NCI-H1105 (cell line): ENCODE measurements at places on chromosomes 16 and 17.

DNA sequence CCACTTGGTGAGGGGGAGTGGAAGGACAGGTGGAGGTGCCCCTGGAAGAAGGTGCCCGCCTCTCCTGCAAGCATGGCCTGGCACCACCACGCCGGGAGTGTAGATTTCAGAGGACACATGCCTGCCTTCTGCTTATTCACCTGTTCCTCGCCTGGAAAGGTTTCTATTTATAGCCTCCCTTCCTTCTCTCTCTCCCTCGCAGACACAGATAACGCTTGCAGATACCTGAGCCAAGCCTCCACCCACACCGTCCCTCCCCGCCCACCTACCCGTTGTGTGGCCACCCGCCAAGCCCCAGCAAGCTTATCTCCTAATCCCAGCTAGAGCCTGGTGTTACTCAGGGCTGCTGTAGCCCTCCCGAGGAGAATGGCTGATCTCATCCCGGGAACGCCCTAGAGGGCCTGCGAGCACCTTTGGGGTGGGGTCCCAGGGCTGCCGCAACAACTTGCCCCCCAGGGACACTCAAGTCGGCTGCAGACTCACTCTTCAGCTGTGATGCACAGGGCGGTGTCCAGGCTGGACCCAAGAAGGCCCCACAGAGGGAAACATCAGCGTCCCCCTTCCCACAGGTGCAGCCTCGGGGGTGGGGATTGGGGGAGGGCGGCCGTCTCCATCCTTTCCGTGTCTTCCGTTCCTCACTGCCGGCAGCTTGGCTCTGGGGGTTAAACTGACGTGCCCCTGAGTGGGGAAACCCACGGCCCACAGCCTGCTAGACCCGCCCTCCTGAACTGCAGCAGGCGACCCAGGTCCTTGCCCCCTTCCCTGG lies 1.9 kb upstream of the SNAI3 start:
- DNase-seq = peak; percentile 46

DNA sequence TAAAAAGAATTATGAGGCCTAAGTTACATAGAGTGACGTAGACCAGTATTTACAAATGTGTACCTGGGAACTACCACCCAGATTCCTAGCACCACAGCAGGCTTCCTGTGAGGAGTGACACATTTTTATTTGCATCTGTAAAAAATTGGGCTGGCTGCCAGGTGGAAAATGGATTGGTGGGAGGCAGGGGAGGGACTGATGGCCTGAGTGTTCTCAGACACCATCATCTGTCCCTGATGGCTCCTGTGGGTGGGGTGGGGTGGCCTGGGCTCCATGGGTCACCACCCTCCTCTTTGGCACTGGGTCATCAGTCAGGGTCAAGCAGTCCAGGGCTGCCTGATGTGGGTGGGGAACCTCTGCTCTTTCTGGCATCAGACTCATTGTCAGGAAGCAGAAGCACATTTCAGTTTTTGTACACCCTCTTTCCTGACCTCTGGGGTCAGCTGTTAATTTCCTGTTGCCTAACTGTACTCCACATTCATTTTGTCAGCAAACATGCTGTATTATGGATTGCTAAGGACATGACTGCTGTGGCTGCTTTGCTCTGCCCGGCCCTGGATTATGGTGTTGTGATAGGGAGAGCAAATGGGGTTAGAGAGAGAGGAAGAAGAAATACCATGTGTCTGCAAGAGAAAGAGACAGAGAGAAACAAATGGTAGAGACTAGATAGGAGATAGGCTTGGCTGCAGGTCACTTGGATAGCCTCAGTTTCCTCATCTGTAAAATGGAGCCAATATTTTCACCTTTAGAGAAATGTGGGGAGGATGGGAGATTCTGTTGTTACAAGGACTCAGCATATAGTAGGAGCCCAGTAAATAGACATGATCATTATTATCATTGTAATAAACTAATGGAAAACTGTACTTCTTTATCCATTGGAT lies 11.6 kb upstream of the MFAP4 start:
- DNase-seq = no peak

- no peak for DNase-seq
Observed at GRCh38 chr17:59859444-59860025, 33.2 kb downstream of the TUBD1 start.

DNA sequence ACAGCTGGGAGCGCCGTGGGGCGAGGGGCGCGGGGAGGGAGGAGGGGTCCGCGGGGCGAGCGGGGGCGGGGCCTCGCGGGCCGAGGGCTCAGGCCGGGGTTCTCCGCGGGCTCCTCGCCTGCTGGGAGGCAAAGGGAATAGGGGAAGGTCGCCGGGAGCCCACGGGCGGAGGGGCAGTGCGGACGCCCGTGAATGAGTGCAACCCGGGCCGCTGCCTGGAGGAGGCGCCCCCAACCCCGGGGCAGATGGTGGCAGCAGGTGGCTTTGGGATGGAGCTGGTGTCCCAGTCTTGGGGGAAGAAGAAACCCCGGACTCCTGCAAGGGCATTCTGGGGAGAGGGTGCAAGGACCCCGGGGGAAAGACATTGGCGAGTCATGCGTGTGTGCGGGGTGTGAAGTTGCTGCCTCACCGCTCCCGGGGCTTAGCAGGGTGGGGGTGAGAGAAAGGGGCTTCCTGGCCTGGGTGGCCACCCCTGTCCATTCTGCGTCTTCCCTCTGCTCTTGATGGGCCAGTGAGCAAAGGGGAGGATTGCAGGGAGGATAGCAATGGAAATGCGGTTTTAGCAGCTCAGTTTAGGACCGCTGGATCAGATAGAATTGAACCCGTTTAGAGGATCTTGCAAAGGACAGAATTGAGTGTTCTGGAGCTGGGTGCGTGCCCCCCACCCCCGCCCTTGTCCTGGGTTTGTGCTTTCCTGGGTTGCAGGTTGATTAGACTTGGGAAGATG lies 526 bp downstream of the KIAA0513 start:
- no peak for DNase-seq

DNA sequence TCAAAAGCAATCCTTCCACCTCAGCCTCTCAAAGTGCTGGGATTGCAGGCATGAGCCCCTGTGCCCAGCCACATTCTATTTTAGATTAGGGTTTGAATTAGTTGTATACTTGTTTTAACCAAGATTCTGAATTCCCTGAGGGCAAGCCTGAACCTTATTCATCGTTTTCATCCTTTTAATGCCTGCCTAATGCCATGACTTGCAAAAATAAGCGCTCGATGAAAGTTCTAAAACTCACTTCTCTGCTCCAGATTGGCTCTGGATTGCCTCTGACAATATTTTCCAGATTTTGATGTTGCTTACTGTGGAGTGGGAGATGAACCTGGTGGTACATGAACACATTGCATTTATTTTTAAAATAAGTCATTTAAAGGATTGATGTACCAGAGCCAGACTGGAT lies 90.9 kb upstream of the CACNG3 start:
- DNase-seq = no peak

GRCh38 chr16:80689487-80689886 lies 114.9 kb downstream of the CDYL2 start:
- no peak for DNase-seq

- no peak for DNase-seq
Observed at GRCh38 chr17:80797741-80798594, 193.7 kb upstream of the CHMP6 start.

DNA sequence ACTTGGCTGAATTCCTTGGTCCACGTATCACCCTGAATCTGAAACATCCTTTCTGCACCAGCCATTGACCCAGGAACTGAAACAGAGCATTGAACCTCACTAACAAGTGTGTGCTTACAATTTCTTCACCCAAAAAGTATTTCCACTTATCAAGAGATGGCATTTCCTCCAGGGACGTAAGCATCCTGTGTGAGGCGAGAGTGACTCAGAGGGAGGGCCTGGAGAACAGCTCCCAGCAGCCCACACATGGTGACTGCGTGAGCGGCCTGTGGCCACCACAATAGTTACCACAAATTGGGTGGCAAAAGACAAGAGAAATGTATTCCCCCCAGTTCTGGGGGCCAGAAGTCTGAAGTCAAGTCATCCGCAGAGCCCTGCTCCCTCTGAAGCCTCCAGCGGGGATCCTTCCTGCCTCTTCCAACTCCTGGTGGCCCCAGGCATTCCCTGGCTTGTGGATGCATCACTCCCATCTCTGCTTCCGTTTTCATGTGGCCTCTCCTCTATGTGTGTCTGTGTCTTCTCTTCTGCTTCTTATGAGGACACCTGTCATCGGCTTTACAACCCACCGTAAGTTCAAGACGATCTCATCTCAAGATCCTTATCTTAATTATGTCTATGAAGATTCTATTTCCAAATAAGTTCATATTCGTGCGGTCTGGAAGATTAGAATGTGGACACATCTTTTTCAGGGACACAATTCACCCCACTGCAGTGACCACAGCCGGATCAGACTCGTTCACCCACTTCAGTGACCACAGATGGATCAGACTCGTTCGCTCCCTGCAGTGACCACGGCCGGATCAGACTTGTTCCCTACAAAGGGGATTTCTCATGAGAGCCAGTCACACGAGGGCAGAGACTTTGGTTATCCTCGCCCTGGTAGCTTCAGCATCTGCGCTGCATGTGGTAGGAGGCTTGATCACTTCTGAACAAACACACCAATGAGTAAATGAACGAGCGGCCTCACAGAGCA lies 122.6 kb upstream of the FOXF1 start:
- no peak for DNase-seq

- no peak for DNase-seq
Observed at GRCh38 chr17:62741290-62741689, 66.8 kb downstream of the MARCHF10 start.

DNA sequence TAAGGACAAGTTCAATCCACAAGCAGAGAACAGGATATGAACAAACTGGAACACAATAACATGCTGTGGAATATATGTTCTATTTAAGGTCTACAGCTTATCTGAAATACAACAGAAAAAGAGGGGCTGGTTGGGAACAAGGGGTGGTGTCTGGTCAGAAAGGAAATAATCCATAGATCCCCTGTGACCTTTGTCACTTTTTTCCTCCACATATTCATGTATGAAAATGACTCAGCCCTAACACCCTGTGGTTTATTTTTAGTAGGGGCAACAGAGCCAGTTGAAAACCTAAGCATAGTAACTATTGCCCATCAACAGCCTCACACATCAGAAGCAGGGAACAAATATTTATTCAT lies 12.3 kb upstream of the SPAG9 start:
- DNase-seq = no peak

DNA sequence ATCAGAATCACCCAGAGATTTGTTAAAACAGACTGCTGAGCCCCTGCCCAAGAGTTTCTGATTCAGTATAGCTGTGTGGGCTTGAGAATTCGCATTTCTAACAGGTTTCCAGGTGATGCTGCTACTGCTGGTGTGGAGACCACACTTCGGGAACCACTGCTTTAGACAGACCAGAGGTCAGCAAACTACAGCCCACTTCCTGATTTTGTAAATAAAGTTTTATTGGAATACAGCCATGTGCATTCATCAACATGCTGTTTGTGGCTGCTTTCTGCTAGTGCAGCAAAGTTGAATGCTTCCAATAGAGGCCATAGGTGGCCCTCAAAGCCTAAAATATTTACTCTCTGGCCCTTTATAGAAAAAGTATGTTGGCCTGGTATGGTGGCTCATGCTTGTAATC lies 32.6 kb upstream of the CLEC19A start:
- no peak for DNase-seq

DNA sequence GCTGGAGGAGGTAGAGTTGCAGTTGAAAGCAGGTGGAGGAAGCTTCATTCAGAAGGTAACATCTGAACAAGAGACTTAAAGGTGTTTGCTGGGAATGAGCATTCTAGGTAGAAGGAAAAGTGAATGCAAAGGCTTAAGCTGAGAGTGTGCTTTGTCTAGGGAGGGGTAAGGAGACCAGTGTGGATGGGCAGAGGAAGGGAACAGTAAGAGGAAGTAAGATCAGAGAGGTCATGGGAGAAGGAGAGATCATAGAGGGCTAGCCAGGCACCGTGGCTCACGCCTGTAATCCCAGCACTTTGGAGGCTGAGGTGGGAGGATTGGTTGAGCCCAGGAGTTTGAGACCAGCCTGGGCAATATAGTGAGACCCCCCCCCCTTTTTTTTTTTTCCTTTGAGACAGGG lies 3.3 kb downstream of the STX4 start:
- DNase-seq = no peak

- DNase-seq = no peak
Observed at GRCh38 chr17:40648384-40648968, 858 bp upstream of the SMARCE1 start.

DNA sequence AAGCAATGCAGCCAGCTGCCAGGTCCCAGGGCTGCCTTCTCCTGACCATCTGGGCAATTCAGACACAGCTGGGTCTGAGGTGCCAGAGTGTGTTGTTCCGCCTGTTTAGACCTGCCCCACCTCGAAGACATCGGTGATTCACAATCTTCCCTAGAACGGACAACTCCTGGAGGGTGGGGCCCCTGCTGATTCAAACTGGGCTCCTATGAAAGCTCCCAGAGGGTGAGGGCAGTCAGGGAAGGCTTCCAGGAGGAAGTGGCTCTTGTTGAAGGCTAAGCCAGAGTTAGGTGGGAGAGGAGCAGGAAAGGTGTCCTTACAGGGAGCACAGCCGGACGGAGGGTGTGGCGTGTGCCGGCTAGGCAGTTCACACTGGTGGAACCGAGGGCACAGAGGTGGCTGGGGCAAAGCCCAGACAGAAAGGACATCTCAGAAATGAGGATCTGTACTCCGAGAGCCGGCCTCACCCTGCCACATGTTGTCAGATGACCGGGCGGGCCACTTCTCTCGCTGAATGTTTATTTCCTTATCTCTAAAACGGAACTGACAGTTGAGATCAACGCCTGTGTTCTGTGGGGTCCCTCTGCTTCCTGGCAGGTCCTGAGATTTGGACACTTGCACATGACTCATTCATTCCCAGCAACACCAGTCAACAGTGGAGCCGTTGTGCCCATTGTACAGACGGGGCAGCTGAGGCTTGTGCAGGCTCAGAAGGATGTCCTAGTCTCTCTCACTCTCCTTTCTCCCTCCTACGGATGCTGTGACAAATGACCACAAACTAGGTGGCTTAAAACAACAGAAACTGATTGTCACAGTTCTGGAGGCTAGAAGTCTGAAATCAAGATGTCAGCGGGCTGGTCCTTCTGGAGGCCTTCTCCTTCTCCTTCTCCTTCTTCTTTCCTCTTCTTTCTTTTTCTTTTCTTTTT lies 26.9 kb upstream of the LITAF start:
- DNase-seq = no peak

DNA sequence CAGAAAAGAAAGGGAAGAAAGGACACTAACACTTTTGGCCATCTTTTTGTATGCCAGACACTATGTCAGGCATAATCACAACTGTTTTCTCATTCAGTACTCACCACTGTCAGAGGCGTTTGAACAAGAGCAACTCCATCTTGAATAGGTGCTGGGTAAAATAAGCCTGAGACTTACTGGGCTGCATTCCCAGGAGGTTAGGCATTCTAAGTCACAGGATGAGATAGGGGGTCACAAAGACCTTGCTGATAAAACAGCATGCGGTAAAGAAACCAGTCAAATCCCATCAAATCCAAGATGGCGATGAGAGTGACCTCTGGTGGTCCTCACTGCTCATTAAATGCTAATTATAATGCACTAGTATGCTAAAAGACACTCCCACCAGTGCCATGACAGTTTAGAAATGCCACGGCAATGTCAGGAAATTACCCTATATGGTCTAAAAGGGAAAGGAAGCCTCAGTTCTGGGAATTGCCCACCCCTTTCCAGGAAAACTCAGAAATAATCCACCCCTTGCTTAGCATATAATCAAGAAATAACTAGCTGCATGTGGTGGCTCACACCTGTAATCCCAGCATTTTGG lies 14.9 kb upstream of the LYRM9 start:
- no peak for DNase-seq

- no peak for DNase-seq
Observed at GRCh38 chr17:6028294-6028693, 41.9 kb upstream of the WSCD1 start.
